Activated CD4-positive, alpha-beta T cell treated with anti-CD3 and anti-CD28 coated beads, Interleukin-2, Interleukin-4, amounts not matched to agents 100 ng/mL and 50 ng/mL, durations not matched to agents 16 hours and 8 hours (primary cell): ENCODE measurements at places on chromosomes 11 and 22.

GRCh38 chr11:69936771-69937170 lies 117.6 kb upstream of the FGF3 start:
- DNase-seq = no peak

GRCh38 chr22:18075101-18075719 lies 2.6 kb upstream of the PEX26 start:
- DNase-seq = no peak

- DNase-seq = no peak
Observed at GRCh38 chr11:130197386-130198035, 37.9 kb downstream of the ST14 start.

- no peak for DNase-seq
Observed at GRCh38 chr11:10941871-10942270, 84.0 kb upstream of the ZBED5 start.

GRCh38 chr11:48005136-48005535 lies 24.8 kb downstream of the PTPRJ start:
- no peak for DNase-seq

GRCh38 chr22:33917744-33918406 lies 2.4 kb downstream of the LARGE1 start:
- no peak for DNase-seq

DNA sequence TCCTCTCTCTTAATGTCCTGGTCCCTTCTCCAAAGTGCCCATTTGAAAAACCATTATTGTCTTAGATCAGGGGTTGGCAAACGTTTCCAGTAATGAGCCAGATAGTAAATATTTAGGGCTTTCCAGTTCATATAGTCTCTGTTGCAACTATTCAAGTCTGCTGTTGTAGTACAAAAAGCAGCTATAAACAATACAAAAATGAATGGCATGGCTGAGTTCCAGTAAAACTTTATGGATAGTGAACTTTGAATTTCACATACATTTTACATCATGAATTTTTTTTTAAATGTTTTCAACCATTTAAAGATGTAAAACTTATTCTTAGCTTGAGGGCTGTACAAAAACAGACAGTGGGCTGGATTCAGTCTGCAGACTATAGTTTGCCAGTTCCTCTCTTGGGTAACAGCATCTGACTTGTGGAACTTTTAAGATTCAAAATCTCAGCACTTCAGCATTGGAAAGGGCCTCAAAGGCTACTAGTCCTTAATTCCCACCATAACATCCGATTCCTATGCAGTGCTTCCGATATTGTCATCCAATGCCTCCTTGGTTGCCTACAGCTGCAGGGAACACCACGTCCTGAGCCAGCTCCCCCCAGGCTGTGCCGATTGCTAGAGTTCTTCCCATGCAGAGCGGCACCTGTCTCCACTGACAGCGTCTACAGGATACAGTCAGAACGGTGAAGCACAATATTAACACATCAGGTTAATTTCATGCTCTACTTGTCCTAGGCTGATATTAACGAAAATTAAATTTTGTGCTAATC lies 65.6 kb upstream of the E2F8 start:
- DNase-seq = no peak

DNA sequence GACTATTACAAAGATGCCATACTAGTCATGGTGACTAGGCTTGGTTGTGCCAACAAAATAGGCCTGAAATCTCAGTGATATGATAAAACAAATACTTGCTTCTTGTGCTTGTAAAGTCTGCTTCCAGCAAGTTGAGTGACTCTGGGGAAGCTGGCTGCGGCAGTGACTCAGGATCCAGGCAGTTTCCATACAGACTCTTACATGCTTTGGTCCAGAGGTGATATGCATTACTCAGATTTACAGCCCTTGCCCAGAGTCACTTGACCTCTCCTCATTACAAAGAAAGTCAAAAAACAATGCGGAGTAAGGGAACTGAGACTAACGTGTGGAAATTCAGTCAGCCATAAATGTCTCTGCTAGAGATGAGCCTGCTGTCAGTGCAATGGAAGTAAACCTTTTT lies 387.5 kb downstream of the KCNA4 start:
- DNase-seq = no peak

GRCh38 chr11:87284306-87284705 lies 246.6 kb downstream of the TMEM135 start:
- no peak for DNase-seq

- DNase-seq = no peak
Observed at GRCh38 chr11:563066-563811, 2.5 kb downstream of the RASSF7 start.

GRCh38 chr11:26993965-26994457 lies at the start of gene FIBIN:
Gene FIBIN, plus strand, starts transcription at chr11:26994112. Its CDS starts 415 bp downstream, at chr11:26994527.
- no peak for DNase-seq

DNA sequence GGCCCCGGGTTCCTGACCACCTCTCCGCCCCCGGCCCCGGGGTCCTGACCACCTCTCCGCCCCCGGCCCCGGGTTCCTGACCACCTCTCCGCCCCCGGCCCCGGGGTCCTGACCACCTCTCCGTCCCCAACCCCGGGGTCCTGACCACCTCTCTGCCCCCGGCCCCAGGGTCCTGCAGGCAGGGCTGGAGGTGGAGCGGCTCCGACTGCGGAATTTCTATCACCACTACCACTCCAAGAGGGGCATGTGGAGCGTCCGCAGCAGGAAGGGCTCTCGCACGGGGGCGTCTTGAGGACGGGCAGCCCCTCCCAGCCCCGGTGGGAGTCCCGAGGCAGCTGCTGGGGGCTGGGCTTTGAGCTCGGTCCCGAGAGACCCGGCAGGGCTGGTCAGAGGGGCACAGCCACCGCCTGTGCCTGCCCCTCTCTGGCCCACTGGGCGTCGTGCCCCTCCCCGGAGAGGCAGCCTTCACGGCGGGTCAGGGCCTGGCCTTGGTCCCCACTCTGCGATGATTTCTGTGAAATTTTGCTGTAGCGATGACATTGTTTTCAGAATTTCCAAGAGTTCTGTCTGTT lies 12.3 kb downstream of the B4GALNT4 start:
- DNase-seq = no peak
